ENCODE measurements at places on chromosomes 1 and 21. TPM values are rescaled to one million over a fixed set of nuclear protein-coding genes. Genes with fewer than 3 reads are reported as not detected.

DNA sequence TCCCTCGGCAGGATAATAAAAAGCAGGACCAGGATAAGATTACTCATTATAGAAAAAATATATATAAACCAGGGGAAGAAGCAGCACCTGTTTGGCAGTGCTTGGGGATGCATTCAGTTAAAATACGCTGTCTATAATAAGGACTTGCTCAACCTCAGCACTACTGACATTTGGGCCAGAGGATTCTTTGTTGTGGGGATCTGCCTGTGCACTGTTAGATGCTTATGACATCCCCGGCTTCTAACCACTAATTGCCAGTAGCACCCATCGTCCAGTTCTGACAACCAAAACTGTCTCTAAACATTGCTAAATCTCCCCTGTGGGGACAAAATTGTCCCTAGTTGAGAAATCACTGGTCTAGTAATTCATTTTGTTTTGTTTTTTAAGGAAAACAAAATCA is 242.1 kb downstream of the SLC45A1 start:
- no peak for DNase-seq

PLA2G2C gene
- total RNA-seq = 0.33 TPM

DNA sequence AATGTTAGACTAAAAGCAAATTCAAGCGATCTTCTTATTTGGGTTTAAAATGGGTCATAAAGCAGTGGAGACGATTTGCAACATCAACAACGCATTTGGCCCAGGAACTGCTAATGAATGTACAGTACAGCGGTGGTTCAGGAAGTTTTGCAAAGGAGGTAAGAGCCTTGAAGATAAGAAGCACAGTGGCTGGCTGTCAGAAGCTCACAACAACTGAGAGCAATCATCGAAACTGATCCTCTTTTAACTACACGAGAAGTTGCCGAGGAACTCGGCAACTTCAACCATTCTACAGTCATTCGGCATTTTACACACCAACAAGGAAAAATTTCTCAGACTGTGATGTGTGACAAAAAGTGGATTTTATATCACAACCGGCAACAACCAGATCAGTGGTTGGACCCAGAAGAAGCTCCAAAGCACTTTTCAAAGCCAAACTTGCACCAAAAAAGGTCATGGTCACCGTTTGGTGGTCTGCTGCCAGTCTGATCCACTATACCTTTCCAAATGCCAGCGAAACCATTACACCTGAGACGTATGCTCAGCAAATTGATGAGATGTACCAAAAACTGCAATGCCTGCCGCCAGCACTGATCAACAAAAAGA is 47.9 kb downstream of the ASH1L start:
- no peak for DNase-seq

DNA sequence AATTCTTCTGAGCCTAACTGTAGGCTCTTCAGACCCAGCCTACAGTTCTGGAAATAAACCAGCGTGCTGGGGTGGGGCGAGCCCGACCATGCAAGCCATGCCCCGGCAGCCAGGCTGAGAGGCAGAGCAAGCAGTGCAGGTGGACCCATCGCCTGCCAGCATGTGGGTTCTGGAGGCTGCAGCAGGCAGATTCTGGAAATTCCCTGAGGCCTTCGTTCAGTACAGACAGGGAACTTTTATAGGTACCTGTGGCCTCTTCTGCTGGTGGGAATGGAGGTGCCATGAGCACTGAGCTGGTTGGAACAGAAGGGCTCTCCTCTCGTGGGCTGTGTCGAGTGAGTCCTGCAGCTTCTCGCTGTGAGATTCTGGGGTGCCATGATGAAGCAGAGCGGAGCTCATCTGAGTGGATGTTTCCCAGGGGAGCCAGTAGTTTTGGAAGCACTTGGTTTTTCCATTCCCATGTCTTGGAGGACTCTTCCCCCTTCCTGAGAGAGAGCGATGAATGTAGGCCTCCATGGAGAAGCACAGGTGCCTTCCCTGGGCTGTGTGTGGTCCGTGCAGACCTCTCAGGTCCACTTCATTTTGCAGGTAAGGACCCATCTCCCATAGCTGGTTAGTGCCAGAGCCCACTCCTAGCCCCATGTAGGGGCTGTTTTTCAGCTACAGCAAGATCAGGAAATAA is 94.1 kb downstream of the PCBP3 start:
- no peak for DNase-seq

GRCh38 chr1:232468249-232468648 is 161.7 kb downstream of the SIPA1L2 start:
- no peak for DNase-seq

DNA sequence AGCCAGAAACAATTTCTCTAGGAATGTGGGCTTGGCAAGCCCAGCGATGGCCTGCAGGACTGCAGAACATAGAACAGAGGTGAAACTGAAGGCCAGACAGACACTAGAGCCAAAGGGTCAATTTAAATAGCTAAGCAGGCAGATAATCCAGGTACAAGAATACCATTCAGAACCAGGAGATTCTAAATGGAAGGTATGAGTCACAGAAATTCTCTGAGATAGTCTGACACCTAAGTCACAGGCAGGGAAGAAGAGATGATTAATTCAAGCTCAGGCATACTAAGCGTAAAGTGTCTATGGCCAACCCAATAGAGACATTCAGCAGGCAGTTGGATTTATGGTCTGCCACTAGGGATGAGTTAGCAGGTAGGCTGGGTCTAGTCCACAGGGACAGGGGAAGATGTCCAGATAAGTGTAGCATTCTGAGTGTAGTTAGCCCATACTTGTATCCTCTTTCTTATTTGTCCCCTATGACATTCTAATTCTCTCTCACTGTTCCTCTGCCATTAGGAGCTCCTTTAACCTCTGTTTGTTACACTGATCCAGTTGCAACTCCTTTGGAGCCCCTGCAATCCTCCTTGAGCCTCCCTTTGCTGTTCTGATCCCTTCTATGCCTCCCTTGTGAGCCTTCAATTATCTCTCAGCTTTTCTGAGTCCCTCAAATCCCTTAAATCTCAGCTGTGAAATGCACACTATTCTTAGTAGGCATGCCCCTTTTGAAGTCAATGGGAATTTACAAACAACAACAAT is 383.8 kb downstream of the LMO4 start:
- no peak for DNase-seq

- no peak for DNase-seq
These were observed 129.5 kb downstream of the TENT5C start for GRCh38 chr1:117735045-117735992.

C1orf115 gene
- 38.1 TPM for total RNA-seq

RUNX3 gene
- total RNA-seq = 5.6 TPM

RAB29 gene
- total RNA-seq = 30.3 TPM

- DNase-seq = no peak
These were observed 72.6 kb upstream of the IPO9 start for GRCh38 chr1:201756406-201756805.

DNA sequence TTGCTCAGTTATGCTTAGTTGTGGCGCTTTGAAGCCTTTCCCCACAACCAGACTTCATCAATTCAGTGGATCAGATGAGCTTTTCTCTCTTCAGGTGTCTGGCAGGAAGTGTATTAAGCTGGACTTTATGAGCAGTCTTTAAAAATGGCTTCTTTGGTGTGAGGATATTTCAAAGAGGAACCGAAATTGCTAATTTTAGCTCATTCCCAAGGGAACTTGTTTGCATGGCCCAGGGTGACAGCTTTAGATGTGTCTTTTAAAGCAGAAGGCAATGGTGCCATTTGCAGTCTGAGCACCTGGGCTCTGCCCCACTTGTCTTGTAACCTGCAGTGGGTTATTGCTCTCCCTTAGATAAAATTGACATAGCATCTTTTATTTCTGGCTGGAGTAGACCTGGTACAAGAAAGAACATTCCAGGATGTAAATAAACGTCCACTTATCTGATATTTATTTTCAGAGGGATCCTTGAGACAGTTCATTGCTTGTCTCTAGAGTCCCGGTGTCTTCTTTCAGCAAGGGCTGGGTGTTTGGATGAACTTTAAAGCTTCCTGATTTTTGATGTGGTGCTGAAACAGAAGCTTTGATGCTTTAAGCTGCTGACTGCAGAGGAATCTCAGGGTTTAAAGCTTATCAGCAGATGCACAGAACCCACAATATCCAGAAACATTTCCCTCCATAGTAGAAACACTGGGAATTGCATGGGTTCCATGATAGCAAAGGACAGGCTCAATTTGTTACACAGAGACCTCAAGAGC is 241.7 kb downstream of the ADGRL2 start:
- no peak for DNase-seq

DNA sequence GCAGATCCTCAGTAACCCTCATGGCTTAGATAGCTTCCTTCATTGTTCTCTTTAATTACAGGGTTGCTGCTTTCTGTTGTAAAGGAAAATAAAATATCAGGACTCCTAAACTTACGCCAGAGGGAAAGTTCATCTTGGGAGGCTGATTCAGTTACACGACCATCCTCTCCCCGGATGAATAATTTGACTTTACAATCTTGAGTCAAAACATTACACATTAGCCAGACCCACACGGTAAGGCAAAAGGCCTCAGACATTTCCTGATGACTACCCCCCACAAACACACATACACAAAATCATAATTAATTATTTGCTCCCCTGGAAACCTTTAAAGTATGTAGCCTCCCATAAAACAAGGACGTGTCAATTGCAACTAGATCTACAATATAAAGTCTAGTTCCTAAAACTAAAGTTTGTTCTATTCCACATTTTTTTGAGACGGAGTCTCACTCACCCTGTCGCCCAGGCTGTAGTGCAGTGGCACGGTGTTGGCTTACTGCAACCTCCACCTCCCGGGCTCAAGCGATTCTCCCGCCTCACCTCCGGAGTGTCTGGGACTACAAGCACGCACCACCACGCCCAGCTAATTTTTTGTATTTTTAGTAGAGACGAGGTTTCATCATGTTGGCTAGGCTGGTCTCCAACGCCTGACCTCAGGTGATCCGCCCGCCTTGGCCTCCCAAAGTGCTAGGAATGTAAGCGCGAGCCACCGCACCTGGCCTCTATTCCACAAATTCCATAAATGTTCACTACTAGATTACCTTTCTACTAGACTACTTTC is 830 bp upstream of the PRDX1 start:
- no peak for DNase-seq

DNA sequence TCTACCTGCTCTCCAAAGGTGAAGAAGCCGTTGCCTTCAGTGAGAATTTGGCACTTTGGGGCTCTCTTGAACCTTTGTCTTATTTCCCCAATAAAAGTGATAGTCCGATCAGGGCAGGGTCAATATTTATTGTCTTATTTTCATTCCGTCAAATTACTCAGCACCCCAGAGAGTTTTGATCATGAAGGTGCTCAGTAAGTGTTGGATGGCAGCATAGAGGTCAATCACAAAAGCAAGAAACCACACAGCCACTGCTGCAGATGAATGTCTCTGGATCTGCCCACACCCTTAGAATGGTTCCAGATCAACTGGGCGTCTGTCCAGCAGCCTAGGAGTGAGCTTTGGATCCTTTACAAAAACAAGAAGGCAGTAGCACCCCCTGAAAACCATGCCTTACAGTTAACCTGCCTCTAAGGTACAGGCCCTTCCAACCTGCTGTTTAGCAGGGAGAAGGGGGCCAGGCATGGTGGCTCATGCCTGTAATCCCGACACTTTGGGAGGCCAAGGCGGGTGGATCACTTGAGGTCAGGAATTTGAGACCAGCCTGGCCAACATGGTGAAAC is 97.3 kb downstream of the PSMG1 start:
- no peak for DNase-seq

- no peak for DNase-seq
These were observed 305.4 kb downstream of the TTLL7 start for GRCh38 chr1:83693427-83694126.

DNA sequence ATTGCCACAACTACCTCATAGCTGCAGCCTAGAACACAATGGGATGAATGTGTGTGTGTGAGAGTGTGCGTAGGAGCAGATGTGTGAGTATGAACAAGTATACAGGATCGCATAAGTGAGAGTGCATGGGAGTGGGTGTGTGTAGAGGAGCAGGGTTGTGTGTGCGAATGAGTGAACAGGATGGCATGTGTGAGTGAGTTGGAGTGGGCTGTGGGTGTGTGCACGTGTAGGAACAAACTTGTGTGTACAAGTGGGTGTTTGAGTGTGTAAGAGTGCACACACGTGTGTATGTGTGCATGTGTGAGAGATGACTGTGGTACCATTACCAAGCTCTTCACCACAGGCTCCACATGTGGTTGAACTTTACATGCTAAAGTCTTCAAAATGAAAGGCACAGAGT is 175.4 kb upstream of the EDN2 start:
- no peak for DNase-seq

DNA sequence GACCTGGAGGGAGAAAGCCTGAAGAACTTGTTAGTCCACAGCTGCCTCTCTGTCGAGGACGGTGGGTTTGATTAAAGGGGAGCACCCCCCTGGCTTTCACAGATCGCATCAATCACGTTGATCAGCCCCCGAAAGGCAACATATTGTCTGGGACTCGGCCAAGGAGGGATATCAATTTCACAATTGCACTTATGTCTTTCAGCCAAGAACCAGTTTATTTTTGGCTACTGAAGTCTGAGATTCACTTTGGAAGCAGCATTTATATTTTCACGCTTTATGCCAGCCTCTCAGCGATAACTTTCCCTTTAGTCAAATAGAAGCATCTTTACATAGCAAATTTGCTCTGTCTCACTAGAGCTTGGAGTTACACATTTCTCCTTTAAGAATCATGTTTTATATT is 253.2 kb upstream of the RRP15 start:
- no peak for DNase-seq

- DNase-seq = no peak
These were observed 131.6 kb downstream of the TGFBR3 start for GRCh38 chr1:91754348-91754747.

DNA sequence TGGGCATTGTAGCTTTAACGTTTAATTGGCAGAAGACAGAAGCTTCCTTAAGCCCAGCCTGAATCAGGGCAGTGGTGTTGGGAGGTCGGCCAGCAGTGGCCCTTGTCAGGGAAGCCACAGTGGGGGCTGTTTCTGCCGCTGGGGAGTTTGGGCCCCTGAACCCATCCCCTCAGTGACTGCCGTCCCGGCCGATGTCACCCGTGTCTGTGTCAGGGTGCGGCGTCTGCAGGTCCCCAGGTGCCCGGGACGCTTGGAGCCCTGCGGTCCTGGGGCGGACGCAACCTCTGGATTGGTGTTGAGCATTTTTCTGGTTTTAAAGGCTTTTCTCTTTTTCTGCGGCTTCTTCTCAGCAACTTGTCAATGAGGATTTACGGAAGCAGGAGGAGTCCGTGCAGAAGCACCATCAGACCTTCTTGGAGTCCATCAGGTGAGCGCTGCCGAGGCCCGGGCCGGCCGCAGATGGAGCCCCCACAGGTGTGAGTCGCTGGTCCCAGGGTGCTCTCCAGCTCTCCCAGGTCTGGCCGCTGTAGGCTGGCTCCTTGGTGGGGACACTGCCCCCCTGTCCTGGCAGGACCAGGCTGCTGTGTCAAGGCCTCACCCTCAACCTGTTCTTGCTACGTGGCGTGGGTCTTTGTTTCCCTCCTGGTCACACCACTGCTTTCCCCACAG is 2.3 kb downstream of the ATAD3C start:
- DNase-seq = no peak

- no peak for DNase-seq
These were observed 22.2 kb upstream of the PARP1 start for GRCh38 chr1:226429858-226430715.

GRCh38 chr1:199862047-199862446 is 165.5 kb upstream of the NR5A2 start:
- no peak for DNase-seq

DNA sequence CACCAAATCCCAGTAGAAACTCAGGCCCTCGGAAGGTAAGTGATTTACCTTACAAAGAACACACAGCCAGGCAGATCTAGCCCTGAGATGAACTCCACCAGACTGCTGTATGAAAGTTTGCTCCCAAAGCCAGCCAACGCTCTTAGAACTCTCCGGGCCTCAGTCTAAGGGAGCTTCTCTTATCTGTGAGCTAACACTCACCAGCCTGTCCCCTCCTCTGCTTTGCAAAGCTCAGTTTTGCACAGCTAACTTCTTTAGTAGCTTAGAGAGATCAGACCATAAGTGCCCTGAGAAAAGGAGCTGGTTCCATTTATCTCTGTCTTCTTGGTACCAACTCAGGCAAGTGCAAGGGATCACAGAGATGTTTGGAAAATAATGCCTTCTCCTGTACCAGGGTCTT is 195.8 kb upstream of the JUN start:
- DNase-seq = no peak
